Bladder microvascular endothelial cell (primary cell): ENCODE measurements at places on chromosomes 2 and 18. TPM values are rescaled to one million over a fixed set of nuclear protein-coding genes. Genes with fewer than 3 reads are reported as not detected.

Gene G6PC2
- total RNA-seq: not detected in 2 replicates

Gene TACR1
- not detected in 2 replicates for total RNA-seq

Gene RAB27B
- under 0.01 TPM in 1 of 2 replicates, not detected in the other for total RNA-seq

Gene MSH2
- total RNA-seq: 22.7 and 40.8 TPM in 2 replicates

Gene ZEB2
- 3.4 and 9.8 TPM in 2 replicates for total RNA-seq

Gene SP3
- 57.1 and 110 TPM in 2 replicates for total RNA-seq

Gene TUBA3D
- total RNA-seq: not detected in 2 replicates

Gene CFAP221
- 0.06 and 0.16 TPM in 2 replicates for total RNA-seq

Gene DRC1
- total RNA-seq: 0.13 and 0.65 TPM in 2 replicates

Gene TFPI
- total RNA-seq: 107 and 725 TPM in 2 replicates

Gene ERLEC1
- 36.8 and 62.3 TPM in 2 replicates for total RNA-seq

Gene HOXD12
- not detected in 2 replicates for total RNA-seq

Gene NHEJ1
- 14.9 and 24.1 TPM in 2 replicates for total RNA-seq

Gene CCDC148
- total RNA-seq: 0.44 and 0.65 TPM in 2 replicates

Gene SERPINB11
- total RNA-seq: not detected in 2 replicates

Gene HOXD10
- 0.49 and 3.3 TPM in 2 replicates for total RNA-seq

Gene AFF3
- under 0.01 and 0.19 TPM in 2 replicates for total RNA-seq

Gene ALPP
- not detected in 2 replicates for total RNA-seq

Gene TUBA3E
- total RNA-seq: not detected in 2 replicates

Gene FZD7
- 0.16 and 0.25 TPM in 2 replicates for total RNA-seq

Gene SPEG
- 0.44 and 0.65 TPM in 2 replicates for total RNA-seq

Gene HOXD8
- total RNA-seq: 12.6 and 13.1 TPM in 2 replicates

Gene SOX11
- under 0.01 TPM in 2 replicates for total RNA-seq

Gene IL1F10
- not detected in 2 replicates for total RNA-seq

Gene SH2D6
- total RNA-seq: 0.16 and 0.19 TPM in 2 replicates

Gene HYCC2
- total RNA-seq: 9.4 and 18.9 TPM in 2 replicates

Gene CRYBA2
- total RNA-seq: not detected in 2 replicates

Gene BOLL
- not detected in 2 replicates for total RNA-seq

Gene CDCA7
- total RNA-seq: 7.3 and 8.4 TPM in 2 replicates

Gene CFAP65
- not detected in 2 replicates for total RNA-seq

Gene SCG2
- 0.38 TPM in 1 of 2 replicates, not detected in the other for total RNA-seq

Gene SCN1A
- 0.06 TPM in 1 of 2 replicates, not detected in the other for total RNA-seq

Gene SULT1C4
- total RNA-seq: 7.6 and 82.8 TPM in 2 replicates

Gene REG3G
- not detected in 2 replicates for total RNA-seq

Gene TUBB8B
- not detected in 2 replicates for total RNA-seq

Gene NYAP2
- not detected in 2 replicates for total RNA-seq

Gene CPLX4
- not detected in 2 replicates for total RNA-seq

Gene SPHKAP
- not detected in 2 replicates for total RNA-seq

Gene MC4R
- not detected in 2 replicates for total RNA-seq

Gene PSTPIP2
- 0.65 and 3.6 TPM in 2 replicates for total RNA-seq

Gene DSG1
- not detected in 2 replicates for total RNA-seq
